Ammon's horn (tissue), 1 donor: ENCODE measurements at places on chromosomes 2 and 18.

DNA sequence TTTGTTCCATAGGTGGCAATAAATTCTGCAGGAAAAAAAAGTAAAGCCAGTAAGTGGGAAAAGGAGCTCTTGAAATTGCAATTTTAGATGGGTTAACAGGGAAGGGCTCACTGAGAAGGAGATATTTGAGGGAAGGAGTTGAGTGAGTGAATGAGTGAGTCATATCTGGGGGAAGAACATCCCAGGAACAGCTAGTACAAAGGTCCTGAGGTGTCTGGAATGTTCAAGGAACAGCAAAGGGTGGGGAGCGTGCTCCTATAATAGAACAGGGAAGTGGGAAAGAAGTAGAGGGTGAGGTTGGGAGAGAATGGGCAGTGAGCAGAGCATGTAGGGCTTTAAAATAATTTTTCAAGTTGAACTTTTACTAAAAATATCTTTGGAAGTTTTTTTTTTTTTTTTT is 68.0 kb upstream of the PSME4 start:
- no peak for DNase-seq

- no peak for DNase-seq
Measured at GRCh38 chr2:231518771-231519170, 11.5 kb downstream of the NMUR1 start.

GRCh38 chr2:237708065-237708398 is 80.6 kb downstream of the LRRFIP1 start:
- no peak for DNase-seq

DNA sequence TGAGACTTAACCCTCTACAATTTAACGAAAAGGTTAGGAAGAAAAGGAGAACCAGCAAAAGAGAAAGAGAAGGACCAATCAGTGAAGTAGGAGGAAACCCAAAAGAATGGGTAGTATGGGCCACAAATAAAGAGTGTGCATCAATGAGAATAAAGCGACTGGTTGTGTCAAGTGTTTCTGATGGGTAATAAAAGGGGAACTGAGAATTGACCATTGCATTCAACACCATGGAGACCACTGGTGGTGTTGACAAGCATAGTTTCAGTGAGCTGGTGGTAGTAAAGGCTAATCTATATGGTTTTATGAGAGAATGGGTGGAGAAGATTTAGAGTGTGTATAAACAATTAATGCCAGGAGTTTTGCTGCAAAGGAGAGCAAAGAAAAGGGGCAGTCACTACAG is 75.4 kb downstream of the CSRNP3 start:
- no peak for DNase-seq

DNA sequence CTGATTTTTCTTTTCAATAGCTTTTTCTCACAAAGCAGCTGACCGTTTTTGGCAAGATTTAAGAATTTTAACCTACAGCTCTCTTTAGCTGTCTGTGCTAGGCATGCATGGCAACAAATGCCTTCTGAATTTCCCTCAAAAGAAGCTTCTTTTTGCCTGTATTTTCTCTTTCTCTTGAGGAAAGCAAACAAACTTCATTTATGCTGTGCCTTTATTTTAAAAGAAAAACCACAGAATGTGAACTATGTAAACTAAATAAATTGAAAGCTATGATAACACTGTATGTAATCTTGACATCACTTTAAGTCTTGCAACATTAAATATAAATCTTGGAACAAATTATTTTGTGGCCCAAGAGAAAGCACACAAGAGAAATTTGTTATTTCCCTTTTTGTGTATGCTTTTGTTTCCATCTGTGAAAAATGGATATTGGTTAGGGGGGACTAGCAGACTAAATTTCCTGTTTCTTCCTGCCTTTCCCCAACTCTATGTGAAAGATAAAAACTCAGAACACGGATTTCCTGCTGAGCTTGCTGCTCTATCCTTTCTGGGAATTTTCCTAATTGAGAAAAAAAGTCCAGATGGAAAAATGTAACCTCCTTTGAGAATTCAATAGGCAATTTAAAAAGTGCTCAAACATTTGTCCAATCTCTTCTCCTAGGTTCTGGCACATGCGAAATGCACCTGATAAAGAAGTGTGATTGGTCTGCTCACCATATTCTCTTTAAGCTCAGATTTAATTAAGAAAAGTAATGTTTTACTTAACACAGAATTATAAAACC is 20.9 kb upstream of the TFPI start:
- DNase-seq: no peak

DNA sequence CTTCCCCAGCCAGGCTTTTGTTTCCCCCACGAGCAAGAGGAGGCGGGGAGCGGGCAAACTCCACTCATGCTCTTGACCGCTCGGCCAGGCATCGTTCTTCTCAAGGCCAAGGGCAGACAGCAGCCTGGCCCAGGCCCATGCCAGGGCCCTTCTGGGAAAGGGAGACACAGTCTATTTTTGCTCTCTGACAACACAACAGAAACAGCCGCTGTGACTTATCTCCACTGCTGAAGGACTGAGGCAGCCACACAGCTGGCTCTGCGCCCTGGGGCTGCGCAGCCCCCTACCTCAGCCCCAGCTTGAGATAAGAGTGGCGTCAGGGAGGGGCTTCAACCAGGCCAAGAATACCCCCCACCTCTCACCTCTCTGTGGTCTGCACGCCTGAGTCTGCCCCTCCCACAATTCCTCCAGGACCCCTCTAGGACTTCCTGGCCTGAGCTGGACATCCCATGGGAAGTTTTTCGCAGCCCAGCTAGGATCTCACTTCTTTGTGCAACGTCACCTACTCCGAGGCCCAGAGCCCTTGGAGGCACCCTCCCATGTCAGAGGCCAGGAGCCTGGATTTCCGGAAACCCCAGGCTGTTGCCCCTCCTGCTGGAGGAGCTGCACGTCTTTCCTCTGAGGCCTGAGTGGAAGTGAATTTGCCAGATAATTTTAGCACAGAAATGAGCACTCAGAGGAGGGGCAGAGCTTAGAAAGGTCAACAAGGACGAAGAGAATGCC is 118.9 kb upstream of the OTOS start:
- DNase-seq: no peak
